ENCODE measurements at places on chromosomes 4 and X.

- no peak for DNase-seq
Observed at GRCh38 chrX:135697601-135698000, 15.8 kb upstream of the CT45A1 start.

DNA sequence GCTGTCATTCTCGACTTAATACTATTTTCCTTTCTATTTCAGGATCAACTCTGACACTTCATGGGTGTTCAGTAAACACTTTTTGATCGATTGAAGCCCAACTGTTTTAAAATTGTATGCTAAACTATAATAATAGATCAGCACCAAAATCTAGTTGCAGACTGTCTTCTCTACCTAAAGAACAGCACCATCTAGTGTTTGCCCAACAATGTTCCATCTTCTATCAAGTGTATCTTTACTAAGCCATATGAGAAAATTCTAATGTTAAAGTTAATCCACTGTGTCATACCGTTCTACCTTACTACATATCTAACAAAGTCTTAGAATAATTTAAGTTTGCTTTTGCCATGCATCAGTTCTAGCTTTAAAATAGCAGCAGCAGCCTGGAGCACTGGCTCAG lies 113.0 kb upstream of the PRDX4 start:
- no peak for DNase-seq

- no peak for DNase-seq
Observed at GRCh38 chrX:98203800-98204199, 1320.1 kb downstream of the RPA4 start.

DNA sequence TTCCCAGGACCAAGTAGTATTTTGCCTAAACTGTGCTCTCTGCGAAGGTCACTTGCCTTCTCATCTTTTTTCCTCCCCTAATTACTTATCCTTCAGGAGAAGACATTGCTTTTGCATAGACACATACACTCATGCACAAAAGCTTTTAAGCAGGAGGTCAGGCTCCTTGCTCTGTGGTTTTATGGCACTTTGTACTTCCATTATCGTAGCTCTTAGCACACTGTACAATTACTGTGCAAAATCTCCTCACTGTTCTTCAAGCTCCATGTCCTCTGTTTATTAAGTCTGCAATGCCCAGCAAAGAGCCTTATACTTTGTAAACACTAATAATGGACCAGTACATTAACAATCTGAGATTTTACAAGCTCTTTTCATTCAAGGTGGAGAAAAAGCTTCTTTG lies 188.4 kb upstream of the GNPDA2 start:
- DNase-seq = no peak

- no peak for DNase-seq
Observed at GRCh38 chr4:104489731-104490095, 5.0 kb downstream of the CXXC4 start.

GRCh38 chr4:153241295-153241694 lies 37.1 kb downstream of the TRIM2 start:
- no peak for DNase-seq

DNA sequence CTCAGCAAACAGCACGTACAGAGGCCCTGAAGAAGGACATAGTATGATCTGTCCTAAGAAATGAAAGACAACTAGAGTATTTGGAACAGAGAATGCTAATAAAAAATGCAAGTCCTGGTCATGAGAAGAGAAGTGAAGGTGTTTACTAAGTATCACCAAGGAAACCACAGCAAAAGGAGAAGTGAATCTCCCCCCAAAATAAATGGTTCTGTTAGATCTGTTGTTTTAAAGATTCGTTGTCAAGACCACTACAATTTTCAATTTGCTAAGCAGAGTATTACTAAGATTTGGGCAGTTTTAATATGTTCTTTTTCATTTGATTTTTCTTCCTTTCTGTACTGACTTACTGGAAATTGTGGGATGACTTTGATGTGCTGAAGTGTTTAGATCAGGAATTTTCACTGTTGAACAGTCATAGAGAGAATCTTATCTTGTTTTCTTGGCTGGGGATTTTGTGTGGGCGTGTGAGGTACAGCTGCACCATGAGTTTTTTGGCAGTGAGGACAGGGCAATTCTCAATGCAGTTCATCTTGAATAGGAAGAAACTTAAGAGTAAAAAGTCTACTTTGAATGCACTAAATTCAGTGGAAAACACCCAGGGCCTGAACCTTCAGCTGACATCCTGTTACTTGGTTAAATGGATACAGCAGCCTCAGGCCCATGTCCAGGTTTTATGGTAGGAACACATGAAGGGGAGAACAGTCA lies 132.2 kb downstream of the STIM2 start:
- no peak for DNase-seq

GRCh38 chr4:87493115-87493514 lies 36.1 kb downstream of the SPARCL1 start:
- no peak for DNase-seq

GRCh38 chr4:152072906-152073305 lies 312.1 kb upstream of the GATB start:
- DNase-seq = no peak

GRCh38 chr4:116358633-116359222 lies 726.6 kb downstream of the TRAM1L1 start:
- DNase-seq = no peak

DNA sequence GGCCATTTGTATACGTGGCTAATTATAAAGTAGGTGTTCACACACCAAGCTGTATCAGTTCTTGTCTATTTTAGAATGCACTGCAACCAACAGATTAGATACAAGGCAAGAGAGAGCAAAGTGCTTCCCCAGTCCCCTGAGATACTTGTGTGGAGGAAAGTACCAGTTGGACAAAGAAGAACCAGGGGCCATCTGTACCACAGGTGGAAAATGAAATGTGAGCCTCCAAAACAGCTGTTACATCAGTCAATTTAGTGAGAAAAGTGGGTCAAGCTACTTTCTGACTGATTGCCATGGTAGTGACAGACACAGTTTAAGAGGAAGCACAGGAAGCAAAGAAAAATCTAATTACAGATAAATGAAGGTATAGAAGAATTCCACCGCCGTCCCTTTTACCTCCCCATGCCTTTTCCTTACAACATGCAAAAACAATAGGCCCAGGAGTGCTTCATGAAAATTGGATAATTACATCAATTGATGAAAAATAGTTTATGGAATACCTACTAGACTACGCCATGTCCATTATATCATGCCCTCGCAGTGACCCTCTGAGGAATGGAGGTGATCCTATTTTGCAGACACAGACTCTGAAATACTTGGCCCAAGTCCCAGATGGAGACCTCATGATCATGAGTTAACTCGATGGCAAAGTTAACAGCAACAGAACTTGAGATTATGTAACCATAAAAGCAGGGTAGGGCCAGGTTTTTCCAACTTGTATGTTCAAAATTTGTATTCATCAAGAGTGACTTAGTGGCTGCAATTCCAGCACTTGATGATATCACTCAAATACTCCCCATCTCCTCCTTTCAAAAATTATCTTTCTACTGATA lies 15.8 kb downstream of the SMPX start:
- no peak for DNase-seq

- DNase-seq = no peak
Observed at GRCh38 chrX:16653424-16653823, 3.5 kb downstream of the S100G start.

- DNase-seq = no peak
Observed at GRCh38 chrX:117301086-117301485, 815.5 kb downstream of the KLHL13 start.

DNA sequence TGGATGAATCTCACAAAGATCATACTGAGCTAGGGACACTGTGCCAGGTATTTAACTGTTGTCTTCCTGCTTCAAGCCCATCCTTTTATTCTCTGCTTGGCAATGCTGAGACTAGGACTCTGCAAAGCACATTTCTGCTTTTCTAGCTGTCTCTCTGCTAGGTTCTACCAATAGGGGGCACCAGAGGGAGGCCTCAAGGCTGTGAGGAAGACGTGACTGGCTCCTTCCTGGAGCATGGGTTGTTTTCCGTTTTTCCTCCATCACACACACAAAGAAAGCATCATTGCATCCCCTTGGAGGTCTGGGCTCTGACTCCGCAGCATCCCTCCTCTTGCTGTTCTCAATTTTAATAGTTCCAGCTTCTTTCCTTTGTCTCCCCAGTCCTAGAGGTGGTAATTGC lies 10.9 kb upstream of the DCTD start:
- DNase-seq = no peak

DNA sequence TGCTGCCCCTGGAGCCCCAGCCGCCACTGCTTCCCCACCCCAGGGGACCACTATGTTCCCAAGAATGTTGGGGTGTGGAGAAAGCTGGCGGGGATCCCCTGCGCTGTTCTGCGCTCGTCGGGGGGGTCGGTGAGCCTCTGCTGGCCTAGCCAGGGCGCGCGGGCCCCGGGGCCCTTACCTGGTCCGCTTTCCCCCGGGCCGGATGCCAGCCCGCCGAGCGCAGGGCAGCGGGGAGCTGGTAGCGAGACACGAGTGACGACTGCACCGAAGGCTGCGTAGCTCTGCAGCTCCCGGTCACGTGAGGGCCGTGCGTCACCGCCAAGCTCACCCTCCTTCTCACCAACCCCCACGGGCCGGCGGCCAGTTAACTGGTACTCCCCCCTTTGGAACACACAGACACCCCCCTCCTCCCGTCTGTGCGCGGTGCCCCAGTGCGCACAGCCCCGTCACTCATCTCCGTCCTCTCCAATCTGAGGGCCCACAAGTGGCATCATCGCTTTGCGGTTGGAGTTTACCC lies at the start of gene BEX1:
Gene BEX1 (minus strand): TSS at position 254 of the 517 bp plus-strand sequence. CDS start 897 bp downstream, outside the sequence.
- no peak for DNase-seq

- no peak for DNase-seq
Observed at GRCh38 chr4:106245176-106245575, 70.8 kb downstream of the TBCK start.

- DNase-seq = no peak
Observed at GRCh38 chr4:114495471-114495928, 103.1 kb upstream of the UGT8 start.

GRCh38 chrX:114049063-114049462 lies 534.8 kb upstream of the HTR2C start:
- no peak for DNase-seq

GRCh38 chrX:135112096-135112729 lies 8.1 kb downstream of the ETDB start:
- DNase-seq = no peak

- DNase-seq = no peak
Observed at GRCh38 chrX:129661369-129661768, 6.6 kb upstream of the APLN start.

DNA sequence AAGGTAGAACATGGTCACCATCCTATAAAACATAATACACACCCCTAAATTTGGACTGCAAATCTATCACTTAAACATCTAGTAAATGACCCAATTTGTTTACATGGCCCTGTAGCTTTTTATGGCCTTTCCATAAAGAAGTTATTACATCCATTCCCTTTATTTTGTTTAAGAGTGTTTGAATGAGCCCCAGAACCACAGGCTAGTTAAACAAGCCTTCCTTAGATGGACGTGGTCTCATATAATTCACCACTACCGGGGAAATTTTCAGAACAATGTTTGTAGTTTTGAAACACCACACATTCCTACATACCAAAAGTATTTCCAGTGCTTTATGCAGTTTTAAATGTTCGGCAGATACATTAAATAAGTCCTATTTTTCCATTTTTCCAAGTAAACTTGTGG lies 12.3 kb downstream of the PDGFC start:
- DNase-seq = no peak

GRCh38 chr4:48904101-48904500 lies 2.5 kb downstream of the OCIAD2 start:
- DNase-seq = no peak

GRCh38 chrX:44299177-44299576 lies 44.3 kb downstream of the EFHC2 start:
- DNase-seq = no peak

- DNase-seq = no peak
Observed at GRCh38 chrX:100599456-100599855, 14.7 kb downstream of the TNMD start.

- no peak for DNase-seq
Observed at GRCh38 chrX:106952988-106953387, 32.8 kb downstream of the CLDN2 start.

DNA sequence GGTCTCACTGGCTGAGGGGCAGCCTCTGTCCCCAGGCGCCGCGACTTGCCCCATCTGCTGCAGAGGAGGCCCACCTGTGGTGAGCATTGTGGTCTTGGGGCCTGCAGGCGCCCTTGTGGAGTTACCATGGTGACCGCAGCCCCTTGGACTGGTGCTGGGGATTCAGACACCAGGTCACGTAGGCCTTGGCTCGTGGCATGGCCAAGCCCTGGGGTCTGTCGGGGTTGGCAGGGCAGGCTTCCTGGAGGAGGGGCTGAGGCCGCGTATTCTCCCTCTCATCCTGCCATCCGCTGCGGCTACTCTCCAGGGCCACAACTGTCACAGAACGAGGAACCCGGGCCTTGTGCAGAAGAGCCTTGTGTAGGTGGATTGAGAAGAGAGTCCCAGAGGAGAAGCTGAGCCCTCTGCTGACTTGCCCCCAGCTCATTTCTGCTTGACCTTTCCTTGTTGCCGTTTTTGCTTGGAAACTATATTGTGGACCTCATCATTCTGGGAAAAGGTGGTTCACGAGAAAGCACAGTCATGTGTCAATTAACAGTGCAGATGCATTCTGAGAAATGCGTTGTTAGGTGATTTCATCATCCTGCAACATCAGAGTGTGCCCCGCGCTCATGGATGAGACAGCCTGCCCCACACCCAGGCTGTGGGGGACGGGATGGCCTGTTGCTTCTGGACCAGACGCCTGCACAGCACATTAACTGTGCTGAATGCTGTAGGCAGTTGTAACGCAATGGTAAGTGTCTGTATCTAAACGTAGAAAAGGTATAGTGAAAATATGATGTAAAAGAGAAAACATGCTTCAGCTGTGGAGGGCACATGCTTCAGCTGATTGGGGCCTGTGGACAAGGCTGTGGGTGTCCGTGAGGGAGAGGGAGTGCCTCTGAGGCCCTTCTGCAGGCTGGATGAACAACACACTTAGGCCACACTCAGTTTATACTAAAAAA lies 38.5 kb downstream of the TRMT44 start:
- DNase-seq = no peak

DNA sequence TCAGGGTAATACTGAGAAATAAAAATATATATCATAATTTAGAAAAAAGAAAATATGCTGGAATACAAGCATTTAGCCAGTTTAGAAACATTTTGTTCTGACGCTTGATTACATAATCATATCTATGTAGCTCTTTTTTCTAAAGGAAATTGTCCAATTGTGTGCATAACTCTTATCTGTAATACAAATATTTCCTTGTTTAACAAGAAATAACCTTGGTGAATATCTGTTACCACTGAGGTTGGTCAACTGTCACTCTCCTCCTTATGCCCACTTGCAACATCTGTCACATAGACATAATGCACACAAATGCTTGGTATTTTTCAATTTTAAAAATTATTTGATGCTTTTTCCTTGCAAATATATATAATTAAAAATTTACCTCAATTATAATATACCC lies 609.7 kb downstream of the TLL1 start:
- no peak for DNase-seq

DNA sequence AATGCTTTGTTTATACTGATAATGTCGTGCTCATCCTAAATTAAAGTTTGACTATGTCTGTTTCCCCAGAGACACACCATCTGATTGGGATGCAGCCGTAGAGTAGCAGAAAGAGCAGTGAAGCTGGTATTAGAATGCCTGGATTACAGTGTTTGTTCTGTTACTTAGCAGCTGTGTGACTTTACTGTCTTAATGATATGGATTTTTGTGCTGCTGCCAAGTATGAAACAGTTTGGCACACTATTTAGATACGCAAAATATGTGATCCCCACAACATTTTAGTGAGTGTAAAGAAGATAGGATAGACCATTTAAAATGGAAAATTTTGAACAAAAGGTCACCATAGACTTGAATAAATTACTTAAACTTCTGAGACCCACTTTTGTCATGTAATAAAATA lies 1.2 kb upstream of the CHIC1 start:
- DNase-seq = no peak

GRCh38 chr4:168218645-168219044 lies 99.9 kb downstream of the DDX60 start:
- no peak for DNase-seq
